ENCODE measurements at places on chromosomes 2 and 18. TPM values are rescaled to one million over a fixed set of nuclear protein-coding genes. Genes with fewer than 3 reads are reported as not detected.

Gene ITPRIPL1
- 1.2 TPM for total RNA-seq

Gene EHD3
- 9.5 TPM for total RNA-seq

Gene MROH2A
- not detected for total RNA-seq

Gene ALPI
- 0.09 TPM for total RNA-seq

Gene HNMT
- total RNA-seq, result 61.6 TPM

Gene HOXD9
- 36.5 TPM for total RNA-seq

Gene VRK2
- total RNA-seq, result 26.5 TPM

Gene TWIST2
- total RNA-seq, result 1.4 TPM

Gene SKA1
- total RNA-seq, result 0.31 TPM

Gene RIT2
- total RNA-seq, result not detected

Gene GBX2
- total RNA-seq, result not detected

DNA sequence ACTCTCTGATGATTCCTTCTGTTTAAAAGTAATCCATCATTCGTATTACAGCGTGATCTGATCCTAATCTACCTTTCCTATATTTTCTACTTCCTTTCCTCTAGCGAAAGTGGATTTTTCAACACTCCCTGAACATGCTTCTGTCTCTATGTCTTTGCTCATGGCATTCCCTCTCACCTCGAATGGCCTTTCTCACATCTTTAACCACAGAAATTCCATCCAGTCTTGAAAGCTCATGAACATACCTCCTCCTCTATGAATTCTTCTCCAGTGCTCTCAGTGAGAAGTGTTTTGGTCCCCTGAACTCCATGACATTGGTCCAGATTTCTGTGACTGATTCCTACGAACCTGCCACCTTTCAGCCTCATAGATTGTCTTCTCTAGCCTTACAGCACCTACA, 323.2 kb downstream of the RAD51AP2 start:
- H3K4me1 ChIP-seq, result no peaks in the 10 kb centered on the region
- no peak overlapping the region for H3K27ac ChIP-seq
- DNase-seq, result no peak
- H3K36me3 ChIP-seq, result no peaks in the 10 kb centered on the region

- H3K4me3 ChIP-seq, result no peak overlapping the region
- H3K27me3 ChIP-seq, result no peaks in the 10 kb centered on the region
- DNase-seq, result no peak
- H3K4me1 ChIP-seq, result peaks cover 15% of the 10 kb centered on the region
Observed at GRCh38 chr2:238428866-238429265, 2.1 kb downstream of the ASB1 start.

DNA sequence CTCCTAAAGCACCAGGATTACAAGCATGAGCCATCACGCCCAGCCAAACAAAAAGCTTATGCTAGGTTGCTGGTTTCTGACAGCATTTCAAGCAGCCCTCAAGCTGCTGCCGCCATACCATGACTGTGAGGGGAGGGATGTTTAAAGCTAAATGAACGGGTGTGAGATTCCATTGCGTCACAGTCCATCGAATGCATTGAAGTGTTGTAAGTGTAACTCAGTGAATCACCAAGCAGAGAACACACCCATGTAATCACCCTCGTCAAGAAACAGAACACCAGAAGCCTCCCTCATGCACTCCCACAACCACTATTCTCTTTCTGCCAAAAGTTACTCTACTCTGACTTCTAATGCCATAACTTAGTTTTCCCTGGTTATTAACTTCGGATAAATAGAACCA, 32.8 kb upstream of the MC5R start:
- H3K4me3 ChIP-seq, result no peak overlapping the region
- H3K27me3 ChIP-seq, result no peaks in the 10 kb centered on the region
- no peaks in the 10 kb centered on the region for H3K36me3 ChIP-seq
- no peak for DNase-seq
- H3K4me1 ChIP-seq, result no peaks in the 10 kb centered on the region
- no peak overlapping the region for H3K27ac ChIP-seq

GRCh38 chr2:119366649-119367471, at the start of the genes C2orf76 and DBI:
C2orf76 (minus strand) TSS chr2:119366834; CDS start chr2:119339959, 26,875 bp downstream.
DBI (plus strand) TSS chr2:119366977; CDS start chr2:119367052, 75 bp downstream.
- H3K27me3 ChIP-seq, result no peaks in the 10 kb centered on the region
- H3K27ac ChIP-seq, result peak within 1 kb of the TSS; percentile 94
- H3K36me3 ChIP-seq, result peaks cover 22% of the 10 kb centered on the region
- H3K4me1 ChIP-seq, result peaks cover 12% of the 10 kb centered on the region

- H3K27me3 ChIP-seq, result no peaks in the 10 kb centered on the region
Observed at GRCh38 chr2:168345601-168346000, 98.2 kb upstream of the STK39 start.

- peak; percentile 31 for DNase-seq
- H3K36me3 ChIP-seq, result no peaks in the 10 kb centered on the region
- H3K27ac ChIP-seq, result peak overlapping the region; percentile 24
- H3K4me1 ChIP-seq, result peaks cover 9% of the 10 kb centered on the region
- H3K27me3 ChIP-seq, result no peaks in the 10 kb centered on the region
Observed at GRCh38 chr18:51361130-51361860, 163.8 kb upstream of the MEX3C start.

- no peaks in the 10 kb centered on the region for H3K36me3 ChIP-seq
- H3K27me3 ChIP-seq, result no peaks in the 10 kb centered on the region
- no peak for DNase-seq
- H3K4me1 ChIP-seq, result no peaks in the 10 kb centered on the region
- no peak overlapping the region for H3K4me3 ChIP-seq
Observed at GRCh38 chr2:187874786-187875185, 320.6 kb upstream of the TFPI start.

- no peak overlapping the region for H3K27ac ChIP-seq
- DNase-seq, result no peak
- H3K27me3 ChIP-seq, result no peaks in the 10 kb centered on the region
- H3K36me3 ChIP-seq, result peaks cover 3% of the 10 kb centered on the region
Observed at GRCh38 chr2:47048801-47049480, 106.2 kb downstream of the STPG4 start.

GRCh38 chr2:64516651-64517510, 7.2 kb upstream of the AFTPH start:
- no peak overlapping the region for H3K4me3 ChIP-seq
- no peaks in the 10 kb centered on the region for H3K27me3 ChIP-seq
- H3K36me3 ChIP-seq, result no peaks in the 10 kb centered on the region
- H3K4me1 ChIP-seq, result no peaks in the 10 kb centered on the region
- H3K27ac ChIP-seq, result no peak overlapping the region
- DNase-seq, result no peak

- H3K4me1 ChIP-seq, result no peaks in the 10 kb centered on the region
- H3K27me3 ChIP-seq, result no peaks in the 10 kb centered on the region
- H3K27ac ChIP-seq, result no peak overlapping the region
- DNase-seq, result no peak
Observed at GRCh38 chr2:230262246-230262645, 36.7 kb downstream of the SP140 start.

- no peaks in the 10 kb centered on the region for H3K27me3 ChIP-seq
- H3K36me3 ChIP-seq, result no peaks in the 10 kb centered on the region
- no peak for DNase-seq
Observed at GRCh38 chr2:144595686-144596072, 75.8 kb upstream of the ZEB2 start.

GRCh38 chr18:79756826-79757225, 40.9 kb upstream of the KCNG2 start:
- DNase-seq, result no peak
- no peak overlapping the region for H3K27ac ChIP-seq
- no peak overlapping the region for H3K4me3 ChIP-seq
- no peaks in the 10 kb centered on the region for H3K27me3 ChIP-seq
- H3K4me1 ChIP-seq, result no peaks in the 10 kb centered on the region

DNA sequence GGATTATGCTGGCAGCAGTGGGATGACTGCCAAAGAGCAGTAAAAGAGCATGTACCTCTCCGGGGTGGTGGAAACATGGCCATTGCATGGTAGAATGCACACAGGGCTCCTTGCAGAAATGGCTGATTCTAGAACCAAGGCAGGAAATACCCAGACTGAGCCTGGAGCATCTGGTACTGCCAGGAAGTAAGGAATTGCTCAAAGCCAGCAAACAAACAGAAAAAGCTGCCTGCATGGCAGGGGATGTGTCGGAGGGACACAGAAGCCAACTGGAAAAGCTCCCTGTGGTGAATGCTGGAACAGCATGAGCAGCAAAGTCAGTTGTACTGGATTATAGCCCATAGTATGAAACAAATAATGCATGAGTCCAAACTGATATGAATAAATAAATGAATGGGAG, 78.0 kb upstream of the NFATC1 start:
- peaks cover 4% of the 10 kb centered on the region for H3K4me1 ChIP-seq
- no peaks in the 10 kb centered on the region for H3K27me3 ChIP-seq
- H3K4me3 ChIP-seq, result no peak overlapping the region
- H3K36me3 ChIP-seq, result peaks cover 6% of the 10 kb centered on the region
- no peak overlapping the region for H3K27ac ChIP-seq
- DNase-seq, result no peak

GRCh38 chr2:120227111-120227991, 4.2 kb upstream of the TMEM185B start:
- no peak for DNase-seq
- H3K4me3 ChIP-seq, result no peak overlapping the region
- no peaks in the 10 kb centered on the region for H3K36me3 ChIP-seq
- H3K27me3 ChIP-seq, result no peaks in the 10 kb centered on the region
- H3K4me1 ChIP-seq, result peaks cover 9% of the 10 kb centered on the region

DNA sequence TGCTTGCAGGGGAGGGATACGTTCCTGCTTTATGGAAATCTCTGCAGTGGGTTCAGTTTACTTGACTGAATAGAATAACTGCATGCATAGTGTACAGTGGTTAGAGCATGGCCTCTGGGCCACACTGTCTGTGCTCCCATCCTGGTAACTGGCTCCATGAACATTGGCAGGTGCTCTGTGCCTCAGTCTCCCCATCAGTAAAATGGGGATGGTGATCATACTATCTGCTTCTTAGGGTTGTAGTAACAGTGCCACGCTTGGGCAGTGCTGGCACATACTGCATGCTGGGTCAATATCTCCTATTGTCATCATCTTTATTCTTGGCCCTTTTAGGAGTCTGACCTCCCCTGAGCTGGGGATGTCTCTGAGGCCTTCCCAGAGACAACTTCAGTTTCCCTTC, 117.3 kb downstream of the CTIF start:
- H3K36me3 ChIP-seq, result no peaks in the 10 kb centered on the region
- H3K4me3 ChIP-seq, result no peak overlapping the region
- no peak overlapping the region for H3K27ac ChIP-seq
- no peak for DNase-seq
- no peaks in the 10 kb centered on the region for H3K4me1 ChIP-seq
- H3K27me3 ChIP-seq, result no peaks in the 10 kb centered on the region

GRCh38 chr18:6249788-6250187, 164.9 kb downstream of the L3MBTL4 start:
- DNase-seq, result no peak
- H3K27ac ChIP-seq, result no peak overlapping the region
- H3K4me1 ChIP-seq, result peaks cover 3% of the 10 kb centered on the region
- H3K27me3 ChIP-seq, result no peaks in the 10 kb centered on the region

DNA sequence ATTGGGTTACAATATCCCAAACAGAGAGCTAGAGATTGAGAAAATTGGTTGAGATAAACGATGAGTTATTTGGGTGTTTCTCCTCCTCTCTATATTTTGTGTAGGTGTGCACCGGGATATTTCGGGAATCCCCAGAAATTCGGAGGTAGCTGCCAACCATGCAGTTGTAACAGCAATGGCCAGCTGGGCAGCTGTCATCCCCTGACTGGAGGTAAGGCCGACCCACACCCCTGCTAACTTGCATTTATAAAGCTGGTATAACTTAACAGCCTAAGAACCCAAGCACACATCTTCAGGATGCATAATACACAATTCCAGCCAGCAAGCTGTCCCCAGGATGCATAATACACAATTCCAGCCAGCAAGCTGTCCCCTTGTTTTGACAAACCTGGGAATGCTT, 124.6 kb upstream of the TTC39C start:
- DNase-seq, result no peak
- no peaks in the 10 kb centered on the region for H3K4me1 ChIP-seq
- no peak overlapping the region for H3K27ac ChIP-seq
- H3K4me3 ChIP-seq, result no peak overlapping the region
- no peaks in the 10 kb centered on the region for H3K36me3 ChIP-seq

GRCh38 chr2:169743549-169743948, 9.9 kb downstream of the KLHL23 start:
- H3K27ac ChIP-seq, result no peak overlapping the region
- H3K4me3 ChIP-seq, result no peak overlapping the region
- peak; percentile 91 for DNase-seq
- no peaks in the 10 kb centered on the region for H3K27me3 ChIP-seq
- H3K36me3 ChIP-seq, result no peaks in the 10 kb centered on the region
- peaks cover 4% of the 10 kb centered on the region for H3K4me1 ChIP-seq

GRCh38 chr2:33425586-33426031, 50.8 kb upstream of the RASGRP3 start:
- no peak for DNase-seq
- H3K27ac ChIP-seq, result no peak overlapping the region
- H3K27me3 ChIP-seq, result no peaks in the 10 kb centered on the region
- no peaks in the 10 kb centered on the region for H3K36me3 ChIP-seq

GRCh38 chr2:226838722-226839121, 2.9 kb downstream of the RHBDD1 start:
- no peaks in the 10 kb centered on the region for H3K27me3 ChIP-seq
- H3K4me3 ChIP-seq, result no peak overlapping the region
- DNase-seq, result no peak
- no peak overlapping the region for H3K27ac ChIP-seq
- peaks cover 18% of the 10 kb centered on the region for H3K4me1 ChIP-seq
- no peaks in the 10 kb centered on the region for H3K36me3 ChIP-seq

- no peak overlapping the region for H3K4me3 ChIP-seq
- H3K27ac ChIP-seq, result no peak overlapping the region
- H3K4me1 ChIP-seq, result no peaks in the 10 kb centered on the region
- no peaks in the 10 kb centered on the region for H3K36me3 ChIP-seq
Observed at GRCh38 chr2:101609433-101609832, 88.1 kb upstream of the MAP4K4 start.

DNA sequence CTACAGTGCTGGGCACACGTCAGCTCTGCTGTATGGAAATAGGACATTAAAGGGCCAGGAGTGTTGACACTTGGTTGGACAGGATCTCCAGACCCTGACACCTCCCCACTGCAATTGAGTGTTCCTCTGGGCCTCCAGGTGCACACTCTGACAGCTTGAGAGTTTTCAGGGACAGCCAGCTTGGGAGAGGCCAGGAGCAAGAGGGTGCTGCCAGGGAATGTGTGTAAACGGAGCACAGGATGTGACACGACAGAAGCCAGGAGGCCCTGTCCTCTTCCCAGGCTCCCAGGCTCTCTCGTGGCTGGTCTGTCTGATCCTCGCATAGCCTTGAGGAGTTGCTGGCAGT, 318.1 kb upstream of the HS6ST1 start:
- no peak overlapping the region for H3K4me3 ChIP-seq
- H3K4me1 ChIP-seq, result no peaks in the 10 kb centered on the region
- H3K27ac ChIP-seq, result no peak overlapping the region
- H3K27me3 ChIP-seq, result no peaks in the 10 kb centered on the region

GRCh38 chr2:89849731-89850130, 1158.3 kb downstream of the RPIA start:
- no peak for DNase-seq
- no peaks in the 10 kb centered on the region for H3K4me1 ChIP-seq
- no peak overlapping the region for H3K4me3 ChIP-seq

DNA sequence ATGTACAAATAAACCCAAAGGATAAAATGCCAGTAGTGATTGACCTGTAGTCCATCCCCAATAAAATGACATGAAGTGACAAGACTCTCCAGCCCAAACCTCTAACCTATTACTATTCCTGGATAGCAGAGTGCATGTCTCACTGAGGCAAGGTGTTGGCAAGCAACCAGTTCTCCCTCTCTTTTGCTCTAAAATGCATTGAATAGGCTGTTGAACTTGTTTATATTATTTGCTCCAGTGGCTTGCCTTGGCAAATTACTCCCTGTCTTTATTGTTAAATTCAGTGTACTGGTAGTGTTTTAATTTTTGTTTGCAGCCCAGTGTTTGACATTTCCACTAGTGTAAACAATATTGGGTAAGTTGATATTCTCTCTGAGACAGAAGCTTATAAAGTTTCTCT, 70.5 kb downstream of the CSRNP3 start:
- peaks cover 4% of the 10 kb centered on the region for H3K4me1 ChIP-seq
- no peaks in the 10 kb centered on the region for H3K36me3 ChIP-seq
- no peak overlapping the region for H3K4me3 ChIP-seq
- H3K27ac ChIP-seq, result no peak overlapping the region
- DNase-seq, result no peak
